ENCODE measurements at places on chromosomes 7 and 10.
A peak's percentile ranks its signal among the peaks of the same experiment; 100 is the strongest.

- DNase-seq: peak; percentile 28
Observed at GRCh38 chr7:139915864-139916716, 87.0 kb downstream of the TBXAS1 start.

DNA sequence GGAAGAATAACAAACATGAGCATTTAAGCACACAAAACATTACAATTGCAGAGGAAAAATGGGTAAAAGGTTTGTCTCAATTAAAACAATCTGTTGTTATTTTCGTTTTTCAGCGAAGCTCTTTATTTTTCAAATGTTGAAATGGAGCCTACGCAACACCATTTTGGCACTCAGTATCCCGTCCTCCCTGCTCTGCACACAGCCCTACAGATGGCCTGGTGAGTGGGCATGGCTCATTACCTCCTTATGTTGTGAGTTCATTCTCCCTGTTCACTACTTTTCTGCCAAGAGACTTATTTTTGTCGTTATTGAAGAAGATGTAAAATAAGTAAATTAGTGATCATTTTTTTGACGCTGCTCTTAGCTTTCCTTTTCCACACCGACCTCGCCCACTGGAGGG lies 167.8 kb upstream of the CXCL12 start:
- no peak for DNase-seq

GRCh38 chr7:131235489-131236317 lies 92.0 kb upstream of the MKLN1 start:
- DNase-seq: peak; percentile 58

GRCh38 chr7:90411510-90411909 lies 8.2 kb downstream of the CLDN12 start:
- DNase-seq: no peak

GRCh38 chr10:63634488-63635065 lies 113.4 kb downstream of the REEP3 start:
- no peak for DNase-seq

- DNase-seq: no peak
Observed at GRCh38 chr7:5333121-5334045, 50.6 kb downstream of the SLC29A4 start.

DNA sequence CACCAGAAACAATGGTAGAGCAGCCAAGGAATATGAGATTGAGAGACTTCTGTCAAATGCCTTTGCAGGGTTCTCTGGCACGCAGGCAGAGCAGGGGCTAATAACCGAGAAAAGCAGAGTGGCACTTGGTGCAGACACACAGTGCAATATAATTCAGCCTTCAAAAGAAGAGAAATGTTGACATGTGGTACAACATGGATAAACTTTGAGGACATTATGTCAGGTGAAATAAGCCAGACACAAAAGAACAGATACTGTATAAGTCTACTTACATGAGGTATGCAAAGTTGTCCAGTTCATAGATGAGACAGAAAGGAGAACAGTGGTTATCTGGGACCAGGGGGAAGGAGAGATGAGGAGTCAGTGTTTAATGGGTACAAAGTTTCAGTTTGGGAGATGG lies 41.8 kb downstream of the ITIH5 start:
- DNase-seq: no peak

- no peak for DNase-seq
Observed at GRCh38 chr7:148201992-148202391, 388.6 kb upstream of the C7orf33 start.

DNA sequence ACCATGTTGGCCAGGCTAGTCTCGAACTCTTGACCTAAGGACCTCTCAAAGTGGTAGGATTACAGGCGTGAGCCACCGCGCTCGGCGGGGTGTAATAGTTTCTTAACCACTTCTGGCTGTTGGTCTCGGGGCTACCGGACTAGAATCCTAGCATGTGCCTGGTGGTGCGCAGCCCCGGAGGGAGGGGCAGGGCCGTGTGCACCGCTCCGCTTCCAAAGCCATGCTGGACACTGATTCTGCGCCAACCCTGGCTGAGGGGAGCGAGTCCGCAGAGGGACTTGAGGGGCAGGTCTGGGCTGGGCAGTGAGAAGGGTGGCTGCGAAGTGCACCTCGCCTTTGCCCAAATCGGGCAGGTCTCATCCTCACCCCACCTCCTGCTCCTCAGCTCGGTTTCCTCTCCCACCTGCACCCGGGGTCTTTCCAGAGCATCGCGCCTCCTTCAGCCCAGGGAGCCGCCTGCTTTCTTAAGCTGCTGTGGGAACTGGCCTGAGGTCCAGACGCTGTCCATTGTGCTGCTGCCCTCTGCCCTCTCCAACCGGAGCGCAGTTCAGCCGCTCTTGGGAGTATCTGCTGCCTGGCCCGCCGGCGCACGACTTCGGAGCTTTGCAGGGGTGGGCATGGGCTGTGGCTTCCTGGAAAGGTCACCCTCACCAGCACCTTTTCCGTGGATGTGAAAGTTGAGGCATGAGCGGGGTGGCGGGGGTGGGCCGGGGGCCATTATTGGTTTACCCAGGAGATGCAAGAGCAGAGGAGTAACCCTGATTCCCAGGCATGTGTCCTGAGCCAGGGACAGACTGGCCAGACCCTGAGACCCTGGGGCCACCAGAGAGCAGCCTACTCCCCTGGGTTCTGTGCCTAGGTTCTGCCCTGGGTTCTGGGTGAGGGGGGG lies 422.6 kb upstream of the NUPR2 start:
- DNase-seq: no peak

GRCh38 chr7:111954474-111955381 lies 251.5 kb downstream of the DOCK4 start:
- no peak for DNase-seq

DNA sequence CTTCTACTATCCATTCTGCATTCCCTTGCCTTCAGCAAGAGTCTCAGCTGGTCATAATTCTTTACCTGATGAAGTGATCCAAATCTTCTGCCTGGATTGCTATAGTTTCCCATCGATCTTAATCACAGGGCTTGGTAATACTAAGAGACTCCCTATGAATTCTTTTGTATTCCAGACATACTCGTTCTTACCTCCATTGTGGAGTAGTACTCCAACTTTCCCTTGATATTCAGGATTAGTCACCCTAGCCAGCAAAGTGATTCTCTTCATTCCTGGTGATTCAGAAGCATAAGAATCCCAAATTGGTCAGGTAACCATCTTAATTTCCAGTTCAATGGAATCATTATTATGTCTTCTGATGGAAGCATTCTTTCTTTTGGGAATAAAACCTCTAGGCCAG lies 96.7 kb downstream of the TWIST1 start:
- no peak for DNase-seq

GRCh38 chr10:112946649-112947048 lies 3.4 kb upstream of the TCF7L2 start:
- no peak for DNase-seq

DNA sequence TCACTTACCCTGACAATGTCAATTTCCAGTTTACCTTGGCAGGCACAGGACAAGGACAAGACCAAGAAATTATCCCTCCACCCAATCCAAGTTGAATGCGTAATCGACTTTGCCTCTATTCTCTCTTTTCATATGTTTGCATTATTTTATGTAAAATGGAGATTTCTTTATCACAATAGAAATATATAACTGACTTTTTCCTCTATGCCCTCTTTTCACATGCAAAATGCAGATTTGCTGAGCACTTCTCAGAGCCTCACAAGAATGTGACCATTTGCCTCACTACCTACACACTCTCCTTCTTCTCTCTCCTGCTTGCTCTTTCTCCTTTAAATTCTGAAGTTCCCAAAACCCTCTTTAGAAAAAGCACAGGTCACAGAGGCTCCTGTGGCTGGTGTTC lies 15.1 kb downstream of the CYP3A43 start:
- DNase-seq: no peak

GRCh38 chr10:21020545-21020944 lies 123.4 kb upstream of the NEBL start:
- DNase-seq: no peak

DNA sequence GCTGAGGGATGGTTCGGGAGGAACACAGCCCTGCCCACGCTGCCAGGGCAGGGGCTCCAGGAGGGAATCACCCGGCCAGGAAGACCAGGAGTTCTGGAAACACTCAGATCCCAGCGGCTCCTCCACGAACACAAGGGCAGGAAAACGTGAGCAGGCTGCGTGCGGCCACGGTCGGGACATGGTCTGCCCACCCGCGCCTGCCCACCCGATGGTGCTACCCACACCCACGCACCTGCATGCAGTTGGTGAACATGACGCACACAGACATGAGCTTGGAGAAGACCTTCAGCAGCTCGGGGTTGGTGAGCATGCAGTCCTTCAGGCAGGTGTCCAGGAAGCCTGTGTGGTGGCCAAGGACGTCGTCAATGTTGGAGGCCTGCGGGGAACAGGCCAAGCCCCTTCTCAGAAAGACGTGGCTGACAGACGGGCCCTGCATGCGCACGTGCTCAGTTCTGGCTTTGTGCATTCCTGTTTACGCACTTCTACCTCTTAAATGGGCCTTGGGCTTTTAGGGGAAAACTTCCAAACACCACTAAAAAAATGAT lies 6.2 kb upstream of the ADAM8 start:
- no peak for DNase-seq

- DNase-seq: no peak
Observed at GRCh38 chr7:142963993-142964392, 1.8 kb upstream of the KEL start.

DNA sequence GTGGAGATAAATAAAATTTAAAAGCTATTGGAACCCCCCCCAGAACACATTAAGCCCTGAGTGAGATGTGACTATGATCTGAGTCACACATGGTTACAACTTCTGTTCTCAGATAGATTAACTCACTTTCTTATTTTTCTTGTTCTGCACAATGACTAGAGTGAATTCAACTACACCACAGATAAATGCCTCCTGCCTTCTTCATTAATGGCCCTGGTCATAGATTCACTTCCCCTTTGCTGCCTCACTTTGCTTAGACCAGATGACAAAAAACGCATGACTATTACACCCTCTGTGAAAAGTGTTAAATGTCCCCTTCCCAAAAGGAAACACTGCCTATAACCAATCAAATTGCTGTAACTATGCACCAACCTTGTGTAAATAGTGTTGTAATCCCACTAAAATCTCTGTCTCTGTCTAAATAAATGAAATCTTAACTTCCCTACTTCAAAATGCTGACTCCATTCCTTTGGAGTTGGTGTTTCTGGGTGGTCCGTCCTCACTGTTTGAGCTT lies 49.4 kb downstream of the AKR1D1 start:
- no peak for DNase-seq

GRCh38 chr7:155685070-155685790 lies 40.8 kb downstream of the RBM33 start:
- no peak for DNase-seq

- no peak for DNase-seq
Observed at GRCh38 chr7:127151379-127151778, 101.4 kb downstream of the GRM8 start.

DNA sequence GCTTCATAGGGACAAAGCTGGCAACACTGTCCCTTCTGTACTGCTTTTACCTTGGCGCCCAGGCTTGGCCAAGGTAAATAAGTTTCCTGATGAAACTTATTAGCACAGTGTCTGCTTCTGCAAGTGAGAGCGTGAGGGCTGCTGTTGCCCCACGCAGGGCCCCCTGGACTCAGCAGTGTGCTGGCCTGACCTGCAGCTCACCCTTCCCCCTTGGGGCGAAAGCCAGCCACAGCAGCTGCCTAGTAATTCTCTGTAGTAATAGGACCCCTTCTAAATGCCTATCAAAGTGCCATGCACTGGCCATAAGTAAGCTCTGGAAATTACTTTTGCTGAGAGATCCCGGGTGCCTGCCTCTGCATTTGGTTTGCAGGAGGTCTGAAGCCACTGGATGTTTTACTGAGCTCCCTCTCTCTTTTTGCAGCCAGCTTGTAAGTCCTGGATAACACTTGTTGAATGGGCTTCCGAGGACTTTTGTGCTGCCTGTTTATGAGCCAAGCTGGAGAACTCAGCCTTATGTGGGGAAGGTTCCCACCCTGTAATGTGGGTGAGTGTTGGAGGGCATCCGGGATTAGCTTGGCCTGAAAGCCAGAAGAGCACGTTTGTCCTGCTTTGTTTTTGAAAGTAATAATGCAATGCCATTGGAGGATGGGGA lies 293.9 kb downstream of the C7orf25 start:
- no peak for DNase-seq

DNA sequence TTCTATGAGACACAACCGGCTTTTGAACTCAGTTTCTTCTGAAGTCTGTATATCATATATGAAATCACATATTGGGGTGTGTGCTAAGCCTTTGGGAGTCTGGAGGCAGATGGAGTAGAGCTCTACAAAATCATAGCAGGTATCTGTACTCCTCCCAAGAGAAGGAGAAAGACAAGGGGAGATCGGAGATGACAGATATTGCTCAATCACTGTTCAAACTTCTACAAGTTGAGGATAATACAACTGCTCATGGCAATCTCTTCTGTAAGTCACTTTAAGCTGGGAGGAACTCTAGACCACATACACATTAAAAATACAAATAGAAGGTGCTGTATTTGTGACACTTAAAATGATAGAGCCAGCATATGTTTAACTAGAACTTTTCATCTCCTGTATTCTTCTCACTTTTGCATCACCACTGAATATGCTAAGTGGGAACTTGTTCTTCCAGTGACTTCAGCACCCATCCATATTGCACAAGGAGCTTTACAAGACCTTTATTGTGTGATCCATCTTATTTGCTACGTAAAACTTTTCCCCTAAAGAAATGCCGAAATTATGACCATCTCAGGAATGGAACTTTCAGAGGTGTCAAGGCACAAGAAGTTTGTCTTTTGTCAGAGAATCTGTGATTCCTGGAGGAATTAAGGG lies 381.4 kb downstream of the PHTF2 start:
- DNase-seq: no peak

DNA sequence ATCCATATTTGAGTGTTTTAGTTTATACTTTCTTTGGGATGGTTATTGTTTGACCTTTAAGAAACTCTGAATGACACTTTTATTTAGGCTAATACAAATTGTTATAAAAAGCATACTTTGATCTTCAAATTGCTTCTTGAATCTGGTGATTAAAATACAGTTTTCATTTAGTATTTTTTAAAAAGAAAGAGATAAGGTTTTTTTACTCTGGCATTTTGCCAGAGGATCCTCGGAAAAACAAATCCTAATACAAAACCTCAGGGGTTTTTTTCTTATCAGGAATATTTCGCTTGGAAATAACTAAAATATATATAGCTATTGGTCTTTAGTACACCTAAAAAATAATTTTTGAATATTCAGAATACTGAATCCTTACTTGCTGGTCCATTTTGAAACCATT lies 17.0 kb downstream of the MIOS start:
- no peak for DNase-seq

DNA sequence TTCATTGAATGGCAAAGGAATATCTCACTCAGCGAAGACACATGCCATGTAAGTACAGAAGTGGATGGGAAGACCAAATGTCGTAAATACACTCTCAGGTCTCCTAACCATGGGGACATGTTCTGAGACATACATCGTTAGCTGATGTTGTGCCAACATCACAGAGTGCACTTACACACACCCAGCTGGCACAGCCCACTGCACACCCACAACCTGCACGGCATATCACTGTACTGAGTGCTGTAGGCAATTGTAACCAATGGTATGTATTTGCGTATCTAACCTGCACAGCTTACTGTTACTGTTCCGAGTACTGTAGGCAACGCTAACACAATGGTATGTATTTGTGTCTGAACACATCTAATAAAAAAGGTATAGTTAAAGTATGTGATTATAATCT lies 550.4 kb downstream of the PTPRN2 start:
- no peak for DNase-seq

- DNase-seq: no peak
Observed at GRCh38 chr10:79453392-79453791, 8.0 kb upstream of the ZCCHC24 start.

GRCh38 chr7:82594665-82595064 lies 151.1 kb upstream of the CACNA2D1 start:
- DNase-seq: no peak

- no peak for DNase-seq
Observed at GRCh38 chr7:27096768-27097514, 1.1 kb upstream of the HOXA1 start.

- no peak for DNase-seq
Observed at GRCh38 chr10:32189400-32190084, 133.3 kb upstream of the KIF5B start.

Data from stimulated activated CD8-positive, alpha-beta memory T cell treated with anti-CD3 and anti-CD28 coated beads, Interleukin-2, amount 100 ng/mL, for 1 hour (primary cell).